Lung microvascular endothelial cell (primary cell): ENCODE measurements at places on chromosomes 5 and 9. TPM values are rescaled to one million over a fixed set of nuclear protein-coding genes. Genes with fewer than 3 reads are reported as not detected.

OMD gene
- not detected in 2 replicates for total RNA-seq

GRCh38 chr5:165003283-165003682 lies 1497.9 kb downstream of the MAT2B start:
- no peak for DNase-seq

NR2F1 gene
- 30.5 and 118 TPM in 2 replicates for total RNA-seq

- DNase-seq, result no peak
Measured at GRCh38 chr5:149166591-149167100, 25.4 kb downstream of the ABLIM3 start.

DNA sequence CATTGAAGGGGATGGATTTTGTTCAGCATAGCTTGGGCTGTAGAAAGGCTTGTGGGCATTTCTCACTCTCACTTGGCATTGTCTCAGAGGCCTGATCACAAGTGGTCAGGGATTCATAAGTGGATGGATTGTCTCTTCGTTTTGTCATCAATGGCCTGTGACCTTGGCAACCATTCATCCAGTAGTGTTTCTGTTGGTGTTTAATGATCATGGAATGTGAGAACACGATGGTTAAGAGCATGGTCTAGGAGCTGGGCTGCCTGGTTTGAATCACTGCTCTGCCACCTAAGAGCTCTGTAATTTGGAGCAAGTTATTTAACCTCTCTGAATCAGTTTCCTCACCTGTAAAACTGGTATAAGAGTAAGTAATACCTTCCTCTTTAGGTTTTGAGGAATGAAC lies 430.1 kb upstream of the MEF2C start:
- DNase-seq, result peak; percentile 11

ITK gene
- not detected in 2 replicates for total RNA-seq

GRCh38 chr9:114484215-114484853 lies 20.9 kb downstream of the WHRN start:
- no peak for DNase-seq

GRCh38 chr9:101065930-101066329 lies 37.4 kb downstream of the PLPPR1 start:
- DNase-seq, result no peak

DNA sequence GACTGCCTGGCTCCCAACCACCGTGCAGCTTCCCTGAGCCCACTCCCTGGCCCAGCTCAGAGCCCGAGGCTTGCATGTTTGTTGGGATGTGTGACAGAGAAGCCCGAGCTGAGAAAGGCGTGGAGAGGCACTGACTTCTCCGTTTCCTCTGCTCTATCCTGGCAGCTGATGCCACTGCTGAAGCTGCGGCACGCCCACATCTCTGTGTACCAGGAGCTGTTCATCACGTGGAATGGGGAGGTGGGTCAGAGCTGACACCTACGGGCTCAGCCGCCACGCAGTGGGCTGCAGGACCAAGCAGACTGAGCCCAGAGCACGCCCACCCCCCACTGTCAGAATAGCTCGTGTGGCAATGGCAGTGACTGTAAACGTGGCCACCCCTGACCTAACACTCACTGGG lies 9.3 kb downstream of the STKLD1 start:
- no peak for DNase-seq

GRCh38 chr9:18499980-18500379 lies 26.0 kb downstream of the ADAMTSL1 start:
- no peak for DNase-seq

GRCh38 chr9:4269872-4270271 lies 30.0 kb downstream of the GLIS3 start:
- DNase-seq, result no peak
